Suprapubic skin (tissue), 4 donors: ENCODE measurements at places on chromosomes 5 and 9. TPM values are rescaled to one million over a fixed set of nuclear protein-coding genes. Genes with fewer than 3 reads are reported as not detected.

Gene PCDHA10
- 0.68 TPM for total RNA-seq

Gene PCDHB9
- total RNA-seq: 3.2 TPM

Gene SLC36A3
- not detected for total RNA-seq

Gene PCDHA9
- total RNA-seq: 0.32 TPM

Gene GMCL2
- not detected for total RNA-seq

Gene AK8
- 1.4 TPM for total RNA-seq

Gene CARTPT
- not detected for total RNA-seq

Gene FOXI1
- total RNA-seq: 4.9 TPM

Gene PTRH1
- 7.4 TPM for total RNA-seq

Gene ELOVL7
- total RNA-seq: 39.4 TPM

Gene NRARP
- total RNA-seq: 68.5 TPM

Gene PKN3
- total RNA-seq: 3.4 TPM

Gene C9orf153
- total RNA-seq: 0.34 TPM

Gene PTGS1
- total RNA-seq: 72.7 TPM

Gene PCDHGA6
- total RNA-seq: 3.3 TPM

Gene GDNF
- 0.98 TPM for total RNA-seq

Gene ZNF367
- 7.0 TPM for total RNA-seq

Gene CCDC152
- total RNA-seq: 1.7 TPM

Gene F12
- total RNA-seq: 4.3 TPM

Gene FAM81B
- total RNA-seq: not detected

Gene FGF10
- 2.8 TPM for total RNA-seq

Gene CNTNAP3
- total RNA-seq: 30.7 TPM

Gene ENG
- total RNA-seq: 17.2 TPM

Gene PCDHB7
- 0.72 TPM for total RNA-seq

Gene PGM5
- total RNA-seq: 5.9 TPM

Gene CDKN2B-AS1
- not detected for total RNA-seq

Gene ABCA2
- total RNA-seq: 44.7 TPM

Gene WDR70
- 20.0 TPM for total RNA-seq

Gene CER1
- total RNA-seq: not detected

Gene PDZD2
- 107 TPM for total RNA-seq

Gene KIF3A
- 15.0 TPM for total RNA-seq

Gene FLT4
- 1.8 TPM for total RNA-seq

Gene ENTPD2
- total RNA-seq: 20.8 TPM

Gene BTNL9
- total RNA-seq: 13.4 TPM

Gene DNM1
- 4.6 TPM for total RNA-seq

Gene SPINK7
- total RNA-seq: 22.9 TPM

Gene SH3RF2
- 173 TPM for total RNA-seq

Gene C8G
- total RNA-seq: not detected

Gene BAAT
- total RNA-seq: not detected

Gene NMRK1
- total RNA-seq: 22.1 TPM

Gene PDE8B
- total RNA-seq: 1.5 TPM

Gene FBP2
- total RNA-seq: not detected

Gene DAB2
- total RNA-seq: 11.0 TPM

Gene NEURL1B
- 18.5 TPM for total RNA-seq

Gene SV2C
- total RNA-seq: 0.16 TPM

Gene PCDHA1
- total RNA-seq: not detected

Gene PCDHA4
- total RNA-seq: 0.48 TPM

Gene TAS2R1
- total RNA-seq: not detected

Gene TERT
- not detected for total RNA-seq

Gene PDCD1LG2
- 0.49 TPM for total RNA-seq

Gene IL3
- not detected for total RNA-seq

Gene SLC23A1
- total RNA-seq: 2.3 TPM
